ENCODE measurements at places on chromosomes 5 and 9.

DNA sequence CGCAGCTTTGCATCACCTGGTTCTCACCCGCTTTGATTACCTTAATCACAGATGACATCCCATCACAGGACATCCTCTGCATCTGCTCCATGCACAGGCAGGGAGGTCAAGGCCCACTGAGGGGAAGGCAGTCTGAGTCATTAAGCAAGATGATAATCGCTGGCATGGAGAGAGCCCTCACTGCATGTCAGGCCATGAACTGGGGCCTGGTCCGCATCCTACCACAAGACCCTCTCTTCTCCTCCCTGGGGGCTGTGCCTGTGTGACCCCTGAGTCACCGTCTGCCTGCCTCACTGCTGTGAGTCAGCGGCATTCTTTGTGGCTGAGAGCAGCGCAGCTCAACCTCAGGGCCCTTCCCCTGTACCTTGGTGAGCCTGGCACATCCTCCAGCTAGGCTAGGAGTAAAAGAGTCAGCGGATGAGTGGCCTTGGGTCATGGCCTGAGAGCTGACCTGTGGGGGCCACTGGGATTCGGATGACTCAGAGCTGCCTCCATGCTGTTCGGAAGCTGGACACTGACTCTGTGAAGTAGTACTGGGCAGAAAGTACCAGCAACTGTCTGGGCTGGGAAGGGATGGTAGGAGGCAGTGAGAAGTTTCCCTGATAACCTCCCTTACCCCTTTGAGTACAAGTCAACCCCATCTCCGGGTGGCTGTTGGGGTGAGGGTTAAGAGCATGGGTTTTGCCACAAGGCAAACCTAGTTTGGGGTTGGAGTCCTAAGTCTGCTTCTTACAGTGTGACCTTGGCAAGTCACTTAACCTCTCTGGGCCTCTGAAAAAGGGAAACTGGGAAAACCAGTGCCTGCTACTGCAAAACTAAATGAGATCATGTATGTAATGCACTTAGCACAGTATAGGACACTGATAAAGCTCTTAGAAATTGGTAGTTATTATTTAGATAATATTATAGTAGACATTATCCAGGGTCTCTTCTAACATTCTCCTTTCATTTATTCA, 14.6 kb upstream of the ARSI start:
- DNase-seq = peak; percentile 91

GRCh38 chr9:137988701-137989100, 111.1 kb downstream of the CACNA1B start:
- DNase-seq = no peak

- DNase-seq = no peak
Observed at GRCh38 chr5:157690690-157691433, 19.5 kb downstream of the C5orf52 start.

DNA sequence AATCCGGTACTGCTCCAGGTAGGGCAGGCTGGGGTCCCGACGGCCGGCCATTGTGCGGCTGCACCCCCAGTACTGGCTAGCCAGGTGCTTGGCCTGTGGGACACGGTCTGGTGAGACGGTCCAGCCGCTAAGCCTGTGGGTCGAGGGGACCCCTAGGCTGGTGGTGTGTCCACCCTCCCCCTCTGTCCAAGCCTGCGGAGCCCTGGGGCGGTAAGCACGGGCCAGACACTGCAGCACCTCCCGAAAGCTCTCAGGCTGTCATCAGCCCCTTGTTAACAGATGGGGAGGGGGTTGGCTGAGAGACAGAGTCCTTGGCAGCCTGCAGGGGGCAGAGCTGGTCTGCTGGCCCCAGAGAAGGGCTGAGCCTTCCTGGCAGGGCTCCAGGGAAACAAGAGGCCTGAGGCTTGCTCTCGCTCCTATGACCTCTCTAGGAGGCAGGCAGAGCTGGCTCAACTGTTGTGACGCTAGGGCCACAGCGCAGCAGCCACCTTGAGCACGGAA, 11.8 kb upstream of the MRNIP start:
- no peak for DNase-seq

DNA sequence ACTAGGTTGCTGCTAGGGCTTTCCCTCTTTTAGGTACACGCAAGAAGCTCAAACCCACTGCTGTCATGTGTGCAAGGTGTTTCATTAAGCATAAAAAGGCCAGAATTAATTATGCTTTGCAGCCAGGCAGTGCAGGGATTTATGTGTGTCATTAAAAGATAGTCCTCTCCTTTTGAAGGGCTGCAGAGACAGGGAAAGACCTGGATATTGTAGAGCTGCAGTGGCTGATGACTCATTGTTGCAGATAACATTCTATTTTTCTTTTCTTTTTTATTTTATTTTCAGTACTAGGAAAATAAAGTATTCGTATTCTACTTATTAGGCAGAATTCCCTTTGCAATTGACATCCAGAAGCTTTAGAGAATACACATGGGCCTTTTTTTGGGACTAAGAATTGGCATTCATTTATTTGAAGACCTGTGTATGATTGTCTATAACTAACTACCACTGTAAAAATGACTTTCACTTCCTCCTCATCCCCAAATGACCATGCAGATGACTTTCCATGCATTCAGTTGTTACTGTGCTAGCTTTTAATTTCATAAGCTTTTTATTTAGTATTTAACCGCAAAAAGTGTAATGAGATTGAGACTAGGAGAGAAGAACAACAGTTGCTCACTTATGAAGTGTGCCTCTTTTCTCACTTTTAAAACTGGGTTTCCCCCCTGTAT, 113.0 kb downstream of the PAM start:
- DNase-seq = no peak

DNA sequence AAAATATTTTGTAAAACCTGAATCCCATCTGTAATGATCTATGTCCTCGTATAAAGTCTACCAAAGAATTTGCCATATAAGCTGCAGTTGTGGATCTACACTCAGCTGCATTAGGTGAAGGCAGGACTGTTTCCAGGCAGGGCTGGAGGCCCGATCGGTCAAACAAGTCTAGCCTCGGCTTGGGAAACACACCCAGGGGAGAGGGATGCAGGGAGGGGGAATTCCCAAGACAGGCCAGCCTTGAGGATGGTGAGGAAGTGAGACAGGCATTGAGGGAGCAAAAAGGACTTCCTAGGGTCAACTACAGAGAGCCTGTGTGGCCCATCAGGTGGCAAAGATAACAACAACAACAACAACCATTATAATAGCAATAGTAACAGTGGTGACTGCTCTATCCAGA, 174.1 kb upstream of the FSTL4 start:
- no peak for DNase-seq

DNA sequence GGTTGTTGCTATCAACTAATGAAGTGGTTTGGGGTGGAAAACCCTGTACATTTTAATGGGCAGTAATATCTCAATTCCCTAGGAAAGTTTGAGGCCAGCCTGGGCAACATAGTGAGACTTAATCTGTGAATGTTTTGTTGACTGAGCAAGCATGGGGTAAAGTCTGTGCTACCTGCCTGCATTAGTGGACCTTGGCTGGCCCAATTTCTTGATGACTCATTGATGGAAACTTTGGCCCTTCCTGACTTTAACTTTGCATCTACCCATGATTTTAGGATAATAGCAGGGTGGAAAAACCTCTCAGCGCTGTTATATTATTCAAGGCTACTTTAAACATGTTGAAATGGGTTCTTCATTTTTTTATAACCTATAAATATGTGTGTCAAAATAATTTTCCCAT, 389.4 kb upstream of the RORB start:
- no peak for DNase-seq

All from H4 (cell line).